ENCODE measurements at places on chromosomes 1 and 21. TPM values are rescaled to one million over a fixed set of nuclear protein-coding genes. Genes with fewer than 3 reads are reported as not detected.
A peak's percentile ranks its signal among the peaks of the same experiment; 100 is the strongest.

The NIBAN1 gene
- total RNA-seq: 2.4 TPM

The SAMD13 gene
- total RNA-seq: 0.63 TPM

The AMY1A gene
- not detected for total RNA-seq

The MCOLN2 gene
- total RNA-seq: not detected

The PGLYRP3 gene
- total RNA-seq: not detected

The CRB1 gene
- total RNA-seq: under 0.01 TPM

The POGK gene
- total RNA-seq: 17.7 TPM

The SLC5A9 gene
- under 0.01 TPM for total RNA-seq

The SLAMF7 gene
- total RNA-seq: not detected

The ZNF593OS gene
- total RNA-seq: not detected

The SASS6 gene
- 1.1 TPM for total RNA-seq

- peak; percentile 5 for DNase-seq
Observed at GRCh38 chr1:54791880-54792522, 9.1 kb downstream of the TTC22 start.

DNA sequence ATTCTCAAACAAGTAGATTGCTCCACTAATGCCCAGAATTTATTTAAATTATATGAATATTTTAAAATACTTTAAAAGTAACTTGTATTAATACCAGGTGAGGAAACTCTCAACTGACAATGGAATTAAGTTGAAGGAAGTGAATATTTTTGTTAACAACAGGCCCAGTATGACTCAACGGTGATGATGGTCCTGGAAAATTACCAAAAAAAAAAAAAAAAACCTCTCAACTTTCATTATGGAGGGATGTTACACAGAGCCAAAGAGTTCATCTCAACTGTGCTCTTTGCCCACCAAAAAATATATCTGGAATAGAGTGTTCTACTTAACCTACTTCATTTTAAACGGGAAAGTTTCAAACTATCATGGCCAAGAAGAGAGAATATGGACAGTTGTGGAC lies 28.3 kb downstream of the CFH start:
- peak; percentile 19 for DNase-seq

DNA sequence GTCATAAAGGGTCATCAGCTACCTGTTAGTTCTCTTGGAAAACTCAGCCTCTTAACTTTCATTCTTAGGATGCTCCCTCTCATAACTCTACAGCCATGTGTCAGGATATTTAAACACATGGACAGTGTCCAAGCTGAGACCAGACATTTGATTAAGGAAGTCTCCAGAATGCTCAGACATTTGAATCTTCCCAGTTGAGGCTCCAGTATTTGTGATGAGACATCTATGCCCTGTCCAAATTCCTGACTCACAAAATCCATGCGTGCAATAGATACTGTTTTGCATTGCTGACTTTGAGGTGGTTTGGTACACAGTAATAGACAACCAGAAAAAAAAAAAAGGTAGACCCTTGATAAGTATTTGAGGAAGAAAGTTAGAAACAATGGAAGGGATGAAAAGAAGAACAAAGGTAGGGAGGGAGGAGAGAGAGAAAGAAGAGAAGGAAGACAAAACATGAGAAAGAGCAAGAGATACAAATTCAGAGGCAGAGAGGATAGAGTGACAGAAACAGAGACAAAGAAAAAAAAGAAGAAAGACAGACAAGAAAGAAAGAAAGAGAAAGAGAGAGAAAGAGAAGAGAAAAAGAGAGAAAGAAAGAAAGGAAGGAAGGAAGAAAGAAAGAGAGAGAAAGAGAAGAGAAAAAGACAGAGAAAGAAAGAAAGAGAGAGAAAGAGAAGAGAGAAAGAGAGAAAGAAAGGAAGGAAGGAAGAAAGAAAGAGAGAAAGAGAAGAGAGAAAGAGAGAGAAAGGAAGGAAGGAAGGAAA lies 275.5 kb upstream of the PRMT6 start:
- no peak for DNase-seq

DNA sequence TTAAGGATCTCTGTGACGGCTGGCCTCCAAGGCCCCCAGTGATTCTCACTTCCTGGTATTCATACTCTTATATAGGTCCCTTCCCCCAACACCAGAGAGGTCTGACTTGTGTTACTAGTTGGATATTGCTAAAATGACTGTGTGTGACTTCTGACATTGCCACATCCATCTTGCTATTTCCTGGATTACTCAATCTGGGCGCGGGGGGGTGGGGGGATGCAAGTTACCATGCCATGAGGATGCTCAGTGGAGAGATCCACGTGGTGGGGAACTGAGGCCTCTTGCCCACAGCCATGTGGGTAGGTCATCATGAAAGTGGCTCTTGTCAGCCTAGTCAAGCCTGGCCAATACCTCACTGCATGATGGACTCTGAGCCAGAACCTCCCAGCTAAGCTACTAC lies 117.0 kb downstream of the UBE2U start:
- DNase-seq: peak; percentile 29

DNA sequence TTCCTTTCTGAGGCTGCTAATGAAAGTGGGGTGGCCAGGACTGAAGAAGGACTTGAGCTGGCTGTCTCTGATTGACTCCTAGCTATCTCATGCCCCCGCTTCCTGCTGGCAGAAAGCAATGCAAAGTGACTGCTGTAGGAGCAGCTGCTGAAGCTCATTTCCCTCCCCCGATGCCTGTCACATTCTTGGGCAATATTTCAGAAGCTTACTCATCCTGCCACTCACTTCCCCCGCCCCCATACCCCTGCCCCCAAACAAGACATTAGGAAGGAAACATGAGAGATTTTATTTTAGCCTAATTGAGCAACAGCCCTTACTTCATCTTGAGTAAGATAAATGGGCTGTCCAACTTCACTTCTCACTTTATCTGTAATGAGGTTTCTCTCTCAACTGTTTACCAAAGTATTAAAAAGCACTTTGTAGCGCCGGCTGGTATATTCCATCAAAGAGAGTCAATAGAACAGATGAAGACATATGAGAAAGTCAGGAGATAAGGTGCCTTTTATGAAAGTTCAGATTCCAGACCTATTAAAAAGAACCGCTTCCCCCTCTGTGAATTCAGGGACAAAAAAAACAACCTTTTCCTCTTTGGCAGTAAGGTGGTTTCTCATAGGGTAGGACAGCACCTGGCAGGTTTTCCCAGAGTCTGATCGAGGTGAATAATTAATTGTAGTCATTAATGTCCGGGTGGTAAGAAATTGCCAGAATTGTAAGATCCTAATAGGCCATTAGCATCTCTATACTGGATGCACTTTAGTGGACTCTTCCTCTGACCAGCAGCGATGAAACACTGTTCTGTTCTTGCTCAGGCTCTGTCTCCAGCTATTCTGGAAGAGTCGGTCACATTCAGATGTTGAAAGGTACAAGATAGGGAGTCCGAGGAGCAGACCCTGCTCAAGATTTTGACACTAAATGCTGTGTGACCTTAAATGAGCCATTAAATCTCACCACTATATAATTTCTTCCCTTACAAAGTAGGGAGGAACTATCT lies 70.2 kb downstream of the SH3GLB1 start:
- DNase-seq: peak; percentile 89

- DNase-seq: no peak
Observed at GRCh38 chr21:45490049-45490731, 52.0 kb downstream of the SLC19A1 start.

- no peak for DNase-seq
Observed at GRCh38 chr21:29777160-29777559, 162.6 kb downstream of the GRIK1 start.

DNA sequence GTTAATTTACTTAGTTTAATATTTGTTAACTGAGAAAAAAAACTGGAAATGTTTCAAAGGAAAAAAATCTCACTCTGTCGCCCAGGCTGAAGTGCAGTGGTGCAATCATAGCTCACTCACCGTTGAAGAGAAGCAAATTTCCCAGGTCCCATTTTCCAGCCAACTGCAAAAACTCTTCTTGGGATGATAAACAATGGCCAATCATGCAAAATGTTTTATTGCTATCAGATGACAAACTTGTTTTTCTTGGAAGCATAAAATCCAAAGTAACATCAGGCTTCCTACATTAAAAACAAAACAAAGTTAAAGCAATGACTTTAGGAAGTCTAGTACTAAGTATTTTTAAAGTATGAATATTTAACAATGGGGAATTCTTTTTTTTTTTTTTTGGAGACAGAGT lies 84.9 kb downstream of the LYST start:
- peak; percentile 81 for DNase-seq

DNA sequence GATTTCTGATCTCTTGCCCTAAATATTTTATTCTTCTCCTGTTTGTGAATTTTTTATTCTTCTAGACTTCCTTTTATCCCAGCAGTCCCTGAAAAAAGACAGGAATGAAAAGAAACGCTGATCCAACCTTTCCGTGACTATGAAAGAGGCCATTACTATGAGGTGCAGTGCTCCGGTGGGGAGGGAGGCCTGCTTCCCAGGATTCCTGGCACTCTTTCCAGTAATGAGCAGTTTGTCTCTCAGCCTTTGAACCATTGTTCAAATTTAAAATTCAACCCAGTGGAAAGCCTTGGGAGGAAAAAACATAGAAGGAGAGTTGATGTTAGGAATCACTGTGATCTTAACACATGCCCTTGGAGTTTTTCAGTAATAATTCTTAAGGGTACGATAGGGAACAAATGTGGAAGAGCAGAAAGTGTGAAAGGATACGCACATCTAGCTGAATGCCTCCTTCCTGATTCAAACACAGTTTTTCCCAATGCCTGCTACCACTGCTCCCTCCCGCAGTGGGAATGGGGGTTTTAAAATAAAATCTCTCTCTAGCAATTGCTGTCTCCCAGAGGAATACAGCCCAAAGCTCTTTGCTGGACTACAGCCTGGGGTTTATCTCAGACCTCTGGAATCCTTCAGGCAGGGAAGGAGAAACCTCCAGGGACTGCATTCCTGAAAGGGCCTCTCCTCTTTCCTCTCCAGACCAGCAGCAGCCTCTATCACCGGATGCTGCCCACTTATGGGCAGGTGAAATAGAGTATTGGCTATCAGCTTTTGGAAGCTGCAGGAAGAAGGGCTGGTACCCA lies 6.1 kb downstream of the IER5 start:
- no peak for DNase-seq

DNA sequence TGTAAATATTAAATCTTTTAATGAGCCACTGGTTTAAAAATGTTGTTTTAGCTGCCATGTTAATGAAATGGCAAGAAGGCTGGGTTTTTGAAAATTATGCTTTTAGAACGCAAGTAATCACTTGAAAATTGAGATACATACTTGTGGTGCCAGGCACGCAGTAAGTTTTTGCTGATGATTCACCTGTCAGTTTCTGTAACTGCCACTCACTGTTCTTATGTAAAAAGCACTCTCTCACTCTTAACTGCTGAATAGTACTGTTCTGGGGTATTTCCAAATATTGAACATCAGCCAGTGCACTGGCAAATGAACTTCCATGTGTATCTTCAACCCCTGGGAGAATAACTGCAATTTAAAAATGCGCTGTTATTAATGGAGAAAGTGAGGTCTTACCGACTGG lies 17.9 kb downstream of the LGALS8 start:
- no peak for DNase-seq

GRCh38 chr1:182189535-182190066 lies 128.1 kb upstream of the ZNF648 start:
- no peak for DNase-seq

GRCh38 chr1:218171302-218171893 lies 113.7 kb upstream of the RRP15 start:
- peak; percentile 23 for DNase-seq

DNA sequence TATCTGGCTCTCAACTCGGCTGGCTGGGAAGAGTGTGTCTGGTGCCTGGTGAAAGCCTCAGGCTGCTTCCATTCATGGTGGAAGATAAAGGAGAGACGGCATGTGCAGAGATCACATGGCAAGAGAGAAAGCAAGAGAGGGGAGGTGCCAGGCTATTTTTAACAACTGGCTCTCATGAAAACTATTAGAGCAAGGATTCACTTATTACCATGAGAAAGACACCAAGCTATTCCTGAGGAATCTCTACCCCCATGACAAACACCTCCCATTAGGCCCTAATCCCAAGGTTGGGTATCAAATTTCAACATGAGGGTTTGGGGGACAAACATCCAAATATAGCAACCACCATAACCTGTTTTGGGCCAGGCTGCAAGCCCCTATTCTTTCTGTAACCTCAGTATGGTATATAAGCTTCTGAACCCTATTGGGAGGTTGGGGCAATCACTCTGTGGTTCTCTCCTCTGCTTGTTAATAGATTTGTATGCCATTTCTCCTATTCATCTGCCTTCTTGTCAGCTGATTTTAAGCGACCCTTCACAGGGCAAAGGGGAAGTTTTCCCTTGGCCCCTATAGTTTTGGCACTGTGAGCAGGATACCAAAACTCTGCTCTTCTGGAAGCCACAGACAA lies 179.0 kb upstream of the TNR start:
- no peak for DNase-seq

DNA sequence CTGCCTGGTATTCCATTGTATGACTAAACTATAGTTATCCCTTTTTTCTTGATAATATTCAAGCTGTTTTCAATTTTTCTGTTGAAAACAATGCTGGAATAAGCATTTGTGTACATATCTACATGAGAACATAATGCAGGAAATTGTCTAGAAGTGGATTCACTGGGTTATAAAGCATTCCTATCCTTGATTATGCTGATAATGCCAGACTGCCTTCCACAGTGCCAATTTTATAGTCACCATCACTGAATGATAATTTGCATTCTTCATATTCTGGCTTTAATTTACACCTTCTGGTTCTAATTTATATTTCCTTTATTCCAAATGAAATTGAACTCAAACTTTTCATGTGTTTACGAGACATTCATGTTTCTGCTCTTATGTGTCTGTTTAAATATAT lies 651.0 kb upstream of the PLXNA2 start:
- no peak for DNase-seq

DNA sequence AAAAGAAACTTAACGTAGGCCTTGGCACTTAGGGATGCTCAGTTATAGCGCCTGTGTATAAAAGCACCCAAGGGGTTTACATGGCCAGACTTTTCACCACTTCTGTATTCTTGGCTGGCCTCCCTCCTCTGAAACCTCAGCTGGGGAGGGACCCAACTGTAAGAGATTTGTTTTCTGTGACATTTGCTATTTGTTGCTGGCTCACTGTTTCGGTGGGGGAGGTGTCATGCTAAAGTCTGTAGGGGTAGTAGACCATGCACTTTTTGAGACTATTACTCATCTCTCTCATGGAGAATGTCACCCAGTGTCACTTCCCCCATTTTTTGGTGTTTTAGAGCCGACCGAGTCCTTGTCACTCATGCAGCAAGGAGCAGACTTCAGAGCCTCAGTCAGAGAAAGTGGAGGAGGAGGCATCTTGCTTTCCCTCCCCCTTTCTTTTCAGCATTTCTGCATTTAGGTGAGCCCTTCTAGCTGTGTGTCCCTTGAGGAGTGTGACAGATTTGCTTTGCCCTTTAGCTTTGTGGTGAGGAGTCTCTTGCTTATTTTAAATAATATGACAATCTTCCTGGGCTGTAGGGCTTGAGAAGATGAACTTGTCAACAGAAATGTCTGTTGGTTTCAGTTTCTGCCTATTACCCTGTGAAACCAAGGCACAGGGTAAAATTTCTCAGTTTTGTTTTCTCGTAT lies 160.1 kb downstream of the FASLG start:
- DNase-seq: no peak

DNA sequence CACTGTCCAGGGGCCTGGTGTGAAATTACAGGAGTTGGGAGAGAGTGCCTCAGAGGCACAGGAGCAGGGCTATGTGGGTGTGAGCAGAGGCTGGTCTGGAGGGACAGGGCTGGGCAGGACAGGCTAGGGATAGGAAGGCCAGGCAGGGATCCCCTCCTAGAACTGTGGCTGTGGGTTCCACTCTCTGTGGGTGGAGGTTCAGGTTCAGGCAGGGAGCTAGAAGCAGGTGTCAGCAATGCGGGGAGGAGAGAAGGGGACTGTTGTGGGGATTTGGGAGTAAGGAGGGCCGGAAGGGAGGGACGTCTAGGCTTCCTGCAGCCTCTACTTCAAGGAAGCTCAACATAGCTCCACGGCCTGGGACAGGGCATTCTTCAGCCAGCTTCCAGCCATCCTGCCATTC lies 8.3 kb upstream of the GPR61 start:
- no peak for DNase-seq

- no peak for DNase-seq
Observed at GRCh38 chr1:232033285-232033684, 406.7 kb downstream of the DISC1 start.
